Activated naive CD8-positive, alpha-beta T cell treated with anti-CD3 and anti-CD28 coated beads, Interleukin-2, amount 10 ng/mL, durations not matched to agents 7 days and 5 days (primary cell): ENCODE measurements at places on chromosomes 2 and 18. TPM values are rescaled to one million over a fixed set of nuclear protein-coding genes. Genes with fewer than 3 reads are reported as not detected.
A peak's percentile ranks its signal among the peaks of the same experiment; 100 is the strongest.

DNA sequence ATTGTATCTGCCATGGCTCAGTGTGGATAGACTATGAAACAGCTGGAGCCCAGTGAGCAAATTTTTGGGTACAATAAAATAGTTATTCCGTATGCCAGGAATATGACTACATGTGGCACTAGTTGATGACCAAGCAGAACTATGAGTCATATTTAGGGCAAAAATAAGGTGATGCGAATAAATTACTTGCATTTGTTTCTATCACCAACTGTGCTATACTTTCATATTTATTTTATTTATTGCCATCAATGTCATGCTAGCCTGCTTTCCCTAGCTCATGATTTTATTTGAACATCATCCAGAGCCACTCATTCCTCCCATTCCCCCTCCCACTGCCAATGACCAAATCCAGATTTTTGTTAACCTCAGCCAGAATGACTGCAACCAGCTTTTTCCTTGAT, 13.3 kb upstream of the FAP start:
- no peaks in the 10 kb centered on the region for H3K36me3 ChIP-seq
- H3K4me1 ChIP-seq, result peaks cover 7% of the 10 kb centered on the region
- no peak overlapping the region for H3K27ac ChIP-seq
- no peak for DNase-seq

SP140 gene
- total RNA-seq, result 58.7 TPM

GRCh38 chr2:130319536-130319935, 23.2 kb upstream of the IMP4 start:
- no peaks in the 10 kb centered on the region for H3K36me3 ChIP-seq
- no peak overlapping the region for H3K27ac ChIP-seq
- DNase-seq, result no peak
- H3K4me1 ChIP-seq, result no peaks in the 10 kb centered on the region
- H3K27me3 ChIP-seq, result peaks cover 33% of the 10 kb centered on the region

- peaks cover 58% of the 10 kb centered on the region for H3K4me1 ChIP-seq
- H3K4me3 ChIP-seq, result peak overlapping the region; percentile 50
- H3K27ac ChIP-seq, result peak overlapping the region; percentile 76
- H3K27me3 ChIP-seq, result no peaks in the 10 kb centered on the region
- DNase-seq, result no peak
- peaks cover 28% of the 10 kb centered on the region for H3K36me3 ChIP-seq
These were observed 29.1 kb downstream of the UXS1 start for GRCh38 chr2:106165029-106165428.

- no peaks in the 10 kb centered on the region for H3K36me3 ChIP-seq
- H3K27me3 ChIP-seq, result no peaks in the 10 kb centered on the region
- no peak overlapping the region for H3K27ac ChIP-seq
- DNase-seq, result no peak
- H3K4me1 ChIP-seq, result no peaks in the 10 kb centered on the region
These were observed 132.2 kb downstream of the TDRD15 start for GRCh38 chr2:21256006-21256405.

PSMA8 gene
- total RNA-seq, result 1.4 TPM

GRCh38 chr2:197871780-197872456, 67.5 kb downstream of the PLCL1 start:
- no peak for DNase-seq
- H3K36me3 ChIP-seq, result no peaks in the 10 kb centered on the region
- peaks cover 11% of the 10 kb centered on the region for H3K4me1 ChIP-seq
- H3K4me3 ChIP-seq, result no peak overlapping the region

DNA sequence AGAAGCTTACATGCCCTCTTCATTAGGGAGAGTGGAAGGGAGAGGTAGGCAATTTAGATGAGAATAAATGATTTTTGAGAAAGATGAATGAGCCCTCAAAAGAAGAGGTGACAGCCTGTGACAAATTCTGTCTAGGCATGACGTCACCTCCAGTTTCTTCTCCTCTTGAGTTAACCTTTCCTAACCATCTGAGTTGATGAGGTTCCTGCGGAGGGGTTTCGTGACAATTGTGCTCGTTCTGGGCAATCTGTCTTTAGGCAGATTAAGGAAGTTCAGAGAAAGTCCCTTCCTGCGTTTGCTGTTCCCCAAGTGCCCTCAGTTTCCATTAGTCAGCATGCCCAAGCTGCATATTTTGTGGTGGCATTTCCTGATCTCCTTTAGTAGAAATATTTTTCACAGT, 640.2 kb upstream of the SYT4 start:
- H3K27ac ChIP-seq, result no peak overlapping the region
- H3K4me1 ChIP-seq, result no peaks in the 10 kb centered on the region
- no peak overlapping the region for H3K4me3 ChIP-seq
- H3K27me3 ChIP-seq, result no peaks in the 10 kb centered on the region
- no peaks in the 10 kb centered on the region for H3K36me3 ChIP-seq
- DNase-seq, result no peak

MARCHF4 gene
- total RNA-seq, result not detected

TFPI gene
- 0.11 TPM for total RNA-seq

DNA sequence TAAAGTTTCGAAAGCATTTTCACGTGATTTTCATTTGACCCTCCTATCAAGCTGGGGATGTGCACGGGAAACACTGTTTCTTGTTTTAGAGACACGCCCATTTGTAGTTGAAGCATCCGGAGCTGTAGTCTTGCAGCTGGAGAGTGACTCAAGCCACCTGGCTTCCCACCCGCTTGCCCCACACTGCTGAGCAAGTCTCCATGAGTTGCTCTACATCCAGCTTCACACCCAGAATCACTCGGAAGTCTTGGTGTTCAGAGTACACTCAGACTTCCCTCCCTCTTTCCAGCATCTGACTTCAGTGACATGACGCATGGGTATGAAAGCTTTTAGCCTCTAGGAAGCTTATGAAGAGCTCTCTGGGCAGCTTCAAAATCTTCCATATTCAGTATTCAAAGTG, 262.4 kb downstream of the NBAS start:
- H3K27ac ChIP-seq, result no peak overlapping the region
- no peak for DNase-seq
- H3K4me3 ChIP-seq, result no peak overlapping the region
- peaks cover 20% of the 10 kb centered on the region for H3K4me1 ChIP-seq
- no peaks in the 10 kb centered on the region for H3K27me3 ChIP-seq
- H3K36me3 ChIP-seq, result peaks cover 36% of the 10 kb centered on the region

- no peak overlapping the region for H3K4me3 ChIP-seq
These were observed 244.7 kb upstream of the FOSL2 start for GRCh38 chr2:28148000-28148399.

C2orf69 gene
- total RNA-seq, result 15.7 TPM

SLC23A3 gene
- 4.4 TPM for total RNA-seq

DNA sequence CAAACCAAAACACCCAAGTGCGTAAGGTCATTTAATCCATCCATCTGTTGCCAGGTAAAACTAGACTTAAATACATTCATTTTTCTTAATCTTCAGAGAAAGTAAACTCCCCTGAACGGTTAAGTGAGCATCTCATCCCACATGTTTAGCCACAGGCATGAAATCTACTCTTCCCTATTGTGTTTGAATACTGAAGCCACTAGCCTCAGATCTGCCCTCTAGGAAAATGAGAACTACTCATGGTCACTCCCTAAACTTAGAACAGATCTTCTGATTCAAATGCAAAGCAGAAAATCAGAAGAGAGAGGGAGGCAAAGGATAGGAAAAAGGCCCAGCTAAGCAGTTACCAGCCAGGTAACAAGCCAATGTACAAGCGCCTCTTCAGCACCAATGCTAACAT, 7.1 kb downstream of the TMEM247 start:
- H3K27ac ChIP-seq, result no peak overlapping the region
- DNase-seq, result no peak
- H3K4me3 ChIP-seq, result no peak overlapping the region
- H3K4me1 ChIP-seq, result peaks cover 2% of the 10 kb centered on the region
- no peaks in the 10 kb centered on the region for H3K36me3 ChIP-seq

- no peak for DNase-seq
- no peaks in the 10 kb centered on the region for H3K4me1 ChIP-seq
- no peaks in the 10 kb centered on the region for H3K36me3 ChIP-seq
- H3K27ac ChIP-seq, result no peak overlapping the region
These were observed 260.0 kb downstream of the GULP1 start for GRCh38 chr2:188551671-188552070.

GRCh38 chr18:28065031-28065792, 111.7 kb downstream of the CDH2 start:
- H3K4me3 ChIP-seq, result no peak overlapping the region
- H3K27ac ChIP-seq, result no peak overlapping the region
- no peaks in the 10 kb centered on the region for H3K36me3 ChIP-seq
- H3K4me1 ChIP-seq, result no peaks in the 10 kb centered on the region
